GM23338 (cell line): ENCODE measurements at places on chromosomes 3 and 15.

DNA sequence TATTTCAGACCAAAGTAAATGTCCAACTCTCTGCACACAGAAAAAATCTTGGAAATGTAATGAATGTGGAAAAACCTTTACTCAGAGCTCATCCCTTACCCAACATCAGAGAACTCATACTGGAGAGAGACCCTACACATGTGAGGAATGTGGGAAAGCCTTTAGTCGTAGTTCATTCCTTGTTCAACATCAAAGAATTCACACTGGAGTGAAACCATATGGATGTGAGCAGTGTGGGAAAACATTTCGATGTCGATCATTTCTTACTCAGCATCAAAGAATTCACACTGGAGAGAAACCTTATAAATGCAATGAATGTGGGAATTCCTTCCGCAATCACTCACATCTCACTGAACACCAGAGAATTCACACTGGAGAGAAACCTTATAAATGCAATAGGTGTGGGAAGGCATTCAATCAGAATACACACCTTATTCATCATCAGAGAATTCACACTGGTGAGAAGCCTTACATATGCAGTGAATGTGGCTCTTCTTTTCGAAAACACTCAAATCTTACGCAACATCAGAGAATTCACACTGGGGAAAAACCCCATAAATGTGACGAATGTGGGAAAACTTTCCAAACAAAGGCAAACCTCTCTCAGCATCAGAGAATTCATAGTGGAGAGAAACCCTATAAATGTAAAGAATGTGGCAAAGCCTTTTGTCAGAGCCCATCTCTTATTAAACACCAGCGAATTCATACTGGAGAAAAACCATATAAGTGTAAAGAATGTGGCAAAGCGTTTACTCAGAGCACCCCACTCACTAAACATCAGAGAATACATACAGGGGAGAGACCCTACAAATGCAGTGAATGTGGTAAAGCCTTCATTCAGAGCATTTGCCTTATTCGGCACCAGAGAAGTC lies 8.0 kb upstream of the ZNF501 start:
- DNase-seq: peak; percentile 30

DNA sequence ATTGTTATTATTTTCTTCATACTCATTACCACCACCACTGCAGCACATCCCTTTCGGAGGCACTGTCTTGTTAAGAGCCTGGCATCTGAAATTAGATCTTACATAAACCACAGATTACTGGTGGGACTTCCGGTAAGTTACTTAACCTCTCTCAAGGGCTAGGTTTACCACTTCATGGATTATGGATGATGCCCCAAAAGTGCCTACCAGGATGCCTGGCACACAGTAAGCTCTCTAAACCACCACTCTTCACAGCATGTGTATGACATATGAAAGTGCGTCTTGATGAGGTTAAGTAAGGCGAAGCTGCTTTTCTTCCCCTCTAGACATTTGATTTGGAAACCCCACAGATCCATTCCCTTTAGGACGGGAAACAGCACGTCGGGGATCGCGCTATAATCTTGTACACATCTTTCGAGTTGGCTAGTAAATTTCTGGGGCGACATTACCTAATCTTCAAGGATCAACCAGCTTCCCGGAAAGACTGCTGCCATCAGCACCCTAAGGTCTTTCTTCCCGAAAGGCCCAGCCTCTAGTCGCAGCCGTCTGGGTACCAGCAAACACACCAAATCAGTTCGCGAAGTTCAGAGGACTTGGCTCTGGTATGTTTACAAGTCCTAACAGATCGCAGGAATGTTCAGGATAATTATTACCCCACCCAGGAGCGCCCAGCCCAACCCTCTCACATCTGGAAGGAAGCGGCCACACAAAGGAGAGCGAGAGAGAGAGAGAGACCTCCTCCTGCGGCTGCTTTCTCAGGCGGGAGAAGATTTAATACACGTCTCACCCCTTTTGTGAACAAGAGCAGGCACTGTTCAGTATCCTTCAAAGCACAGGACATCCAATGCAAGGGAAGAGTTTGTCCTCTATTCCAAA lies 155.1 kb upstream of the FRMD4B start:
- DNase-seq: peak; percentile 54

DNA sequence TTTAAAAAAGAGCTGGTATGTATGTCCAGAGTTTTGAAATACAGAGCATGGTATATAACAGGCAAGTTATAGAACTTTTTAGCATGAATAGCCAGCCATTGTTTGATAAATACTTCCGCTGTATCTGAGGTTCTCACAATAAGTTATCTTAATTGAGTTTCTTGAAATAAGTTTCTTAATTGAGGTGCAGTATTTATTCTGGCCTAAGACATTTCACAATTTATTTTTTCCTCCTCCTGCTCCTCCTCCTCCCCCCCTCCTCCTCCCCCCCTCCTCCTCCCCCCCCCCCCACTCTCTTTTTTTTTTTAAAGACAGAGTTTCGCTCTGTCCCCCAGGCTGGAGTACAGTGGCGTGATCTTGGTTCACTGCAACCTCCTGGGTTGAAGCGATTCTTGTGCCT lies 83.4 kb downstream of the VPS8 start:
- no peak for DNase-seq

DNA sequence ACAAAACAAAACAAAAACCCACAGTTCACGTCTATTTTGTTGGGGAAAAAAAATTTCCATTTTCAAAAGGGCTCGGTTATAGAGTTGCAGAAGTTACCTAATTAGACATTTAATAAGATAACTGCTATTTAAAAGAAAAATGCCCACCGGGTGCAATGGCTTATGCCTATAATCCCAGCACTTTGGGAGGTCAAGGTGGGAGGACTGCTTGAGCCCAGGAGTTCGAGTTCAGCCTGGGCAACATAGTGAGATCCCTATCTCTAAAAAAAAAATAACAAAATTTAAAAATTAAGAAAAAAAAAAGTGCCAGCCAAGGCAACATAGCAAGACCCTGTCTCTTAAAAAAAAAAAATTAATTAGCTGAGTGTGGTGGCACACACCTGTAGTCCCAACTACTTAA lies 19.2 kb downstream of the SEC11A start:
- DNase-seq: no peak

- no peak for DNase-seq
Observed at GRCh38 chr3:30625541-30626438, 19.4 kb downstream of the TGFBR2 start.

GRCh38 chr3:169218314-169218983 lies 445.1 kb downstream of the MECOM start:
- DNase-seq: peak; percentile 85

- DNase-seq: no peak
Observed at GRCh38 chr3:94671078-94671477, 608.2 kb downstream of the NSUN3 start.

- no peak for DNase-seq
Observed at GRCh38 chr3:13358643-13359042, 61.5 kb downstream of the NUP210 start.

DNA sequence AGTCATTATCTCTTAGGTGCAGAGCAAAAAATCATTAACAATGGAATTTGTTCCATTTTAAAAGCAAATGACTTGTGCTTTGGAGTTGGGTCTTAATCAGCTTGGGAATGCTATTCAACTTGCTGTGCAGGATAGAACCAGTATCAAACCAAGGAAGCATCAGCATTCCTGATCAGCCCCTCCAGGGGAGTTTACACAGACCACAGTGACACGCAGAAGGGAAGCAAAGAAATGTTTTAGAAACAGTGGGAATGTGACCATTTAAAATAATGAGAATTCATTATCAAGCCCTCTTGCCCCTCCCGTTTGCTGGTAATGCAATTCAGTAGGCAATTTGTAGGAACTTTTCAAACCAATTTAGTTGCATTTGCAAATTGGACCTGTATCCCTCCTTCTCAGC lies 155.1 kb downstream of the LRTM1 start:
- DNase-seq: peak; percentile 33

DNA sequence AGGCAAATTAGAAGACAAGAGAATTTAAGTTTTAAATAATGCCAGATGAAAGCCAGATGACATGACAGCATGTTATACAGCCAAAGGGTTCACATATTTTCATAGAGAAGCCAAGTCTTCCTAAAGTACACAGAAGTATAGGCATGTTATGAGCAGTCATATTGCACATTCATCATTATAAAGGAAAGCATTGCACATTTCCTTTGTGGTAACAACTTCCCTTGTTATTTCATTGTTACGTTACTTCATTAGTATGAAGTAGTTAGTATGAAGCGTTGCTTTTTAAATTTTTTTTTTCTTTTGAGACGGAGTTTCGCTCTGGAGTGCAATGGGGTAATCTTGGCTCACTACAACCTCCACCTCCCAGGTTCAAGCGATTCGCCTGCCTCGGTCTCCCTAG lies 4.6 kb upstream of the ABCC5 start:
- DNase-seq: no peak

DNA sequence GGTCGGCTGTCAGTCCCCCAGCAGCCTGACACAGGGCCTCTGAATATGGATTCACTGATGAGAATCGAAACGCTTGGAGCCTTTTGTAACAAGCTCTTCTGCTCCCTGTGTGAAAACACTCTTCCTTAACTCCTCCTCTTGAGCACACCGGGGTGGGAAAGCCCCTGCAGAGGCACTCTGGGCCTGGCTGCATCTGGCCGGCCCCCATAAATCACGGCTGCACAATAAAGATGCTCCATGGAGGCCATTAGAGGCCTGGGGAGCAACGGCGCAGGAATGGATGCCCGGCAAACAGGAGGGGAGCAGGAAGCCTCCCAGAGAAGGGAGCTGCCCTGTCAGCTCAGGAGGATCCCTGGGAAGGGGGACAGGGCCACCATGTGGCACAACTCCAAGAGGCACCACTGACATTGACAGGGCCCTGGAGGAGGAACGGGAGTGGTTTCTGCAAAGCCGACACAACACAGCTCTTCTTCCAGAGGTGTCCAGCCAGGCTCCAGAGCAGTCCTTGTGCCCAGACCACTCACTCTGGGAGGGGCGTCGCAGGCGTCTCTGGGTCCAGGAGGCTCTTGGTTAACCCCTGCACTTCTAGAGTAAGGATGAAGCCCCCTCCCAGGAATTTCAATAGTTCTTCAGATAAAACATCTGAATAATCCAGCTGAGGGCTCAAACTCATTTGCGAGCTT lies 509.3 kb upstream of the PPP2R3A start:
- peak; percentile 72 for DNase-seq

- DNase-seq: no peak
Observed at GRCh38 chr3:125512135-125512920, 7.7 kb downstream of the SNX4 start.

- DNase-seq: no peak
Observed at GRCh38 chr3:24263069-24263668, 231.5 kb downstream of the THRB start.

DNA sequence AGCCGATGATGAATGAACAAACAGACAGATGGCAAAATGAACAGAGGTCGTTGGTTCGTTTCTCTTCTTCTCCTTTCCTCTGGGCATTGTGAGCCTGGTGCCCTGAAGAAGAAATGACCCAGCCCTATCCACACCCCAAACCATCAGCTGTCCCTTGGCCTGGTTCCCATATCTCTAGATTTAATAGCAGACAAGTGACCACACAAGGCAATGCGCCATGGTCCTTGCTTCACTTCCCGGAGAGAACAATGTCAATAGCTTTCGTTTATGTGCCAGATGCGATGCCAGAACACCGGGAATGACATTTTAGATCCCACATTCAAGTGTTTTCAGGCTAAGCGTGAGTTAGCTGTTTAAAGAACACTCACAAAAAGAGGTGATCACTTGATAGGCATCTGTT lies 17.7 kb downstream of the POC1A start:
- no peak for DNase-seq

DNA sequence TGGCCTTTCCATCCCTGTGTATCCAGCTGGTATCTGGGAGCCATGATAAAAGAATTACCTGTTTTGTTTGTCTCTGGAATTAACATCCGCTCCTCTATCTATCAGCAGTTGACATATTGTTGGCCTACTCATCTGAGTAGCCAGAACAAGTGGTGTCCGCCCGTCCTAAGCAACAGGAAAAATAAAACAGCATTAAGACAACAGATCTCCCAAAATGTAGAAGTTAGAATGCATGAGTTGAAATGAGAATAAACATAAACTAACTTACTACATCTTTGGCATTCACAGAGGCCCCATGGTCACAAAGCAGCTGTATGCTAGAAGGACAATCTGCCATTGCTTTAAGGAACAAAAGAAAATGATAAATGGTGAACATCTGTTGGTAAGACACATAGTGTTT lies 75.9 kb downstream of the UACA start:
- DNase-seq: no peak

DNA sequence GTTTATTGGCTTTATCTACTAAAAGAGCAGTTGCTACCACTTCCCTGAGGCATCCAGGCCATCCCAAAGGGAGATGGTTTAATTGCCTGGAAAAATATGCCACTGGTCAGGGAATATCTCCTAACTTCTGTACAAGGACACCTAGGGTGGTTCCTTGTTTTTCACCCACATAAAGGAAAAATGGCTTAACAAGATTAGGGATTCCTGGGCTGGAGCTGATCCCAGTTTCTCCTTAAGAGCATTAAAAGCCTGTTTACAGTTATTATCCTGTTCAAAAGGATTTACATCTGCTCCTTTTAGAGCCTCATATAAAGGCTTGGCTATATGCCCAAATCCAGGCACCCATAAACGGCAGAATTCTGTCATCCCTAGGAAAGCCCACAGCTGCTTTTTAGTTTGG lies 70.2 kb upstream of the WNT7A start:
- DNase-seq: no peak

DNA sequence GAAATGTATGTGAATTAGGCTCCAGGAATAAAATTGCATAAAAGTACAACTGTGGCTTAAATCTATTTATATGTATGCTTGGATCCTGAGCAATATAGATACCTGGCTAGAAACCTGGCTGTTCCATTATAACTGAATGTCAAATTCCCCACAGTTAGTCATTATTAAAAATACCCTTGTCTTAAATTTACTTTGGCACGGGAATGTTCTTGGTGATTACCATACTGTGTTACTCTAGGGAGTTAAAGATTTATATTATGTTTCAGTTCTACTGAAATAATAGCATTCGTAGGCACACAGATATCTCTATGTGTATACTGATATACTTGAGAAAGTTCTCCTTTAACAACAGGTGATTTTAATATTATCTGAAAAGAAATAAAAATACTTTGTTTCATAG lies 394.1 kb downstream of the PTPRG start:
- no peak for DNase-seq

GRCh38 chr3:128067489-128067888 lies 15.3 kb downstream of the SEC61A1 start:
- no peak for DNase-seq

DNA sequence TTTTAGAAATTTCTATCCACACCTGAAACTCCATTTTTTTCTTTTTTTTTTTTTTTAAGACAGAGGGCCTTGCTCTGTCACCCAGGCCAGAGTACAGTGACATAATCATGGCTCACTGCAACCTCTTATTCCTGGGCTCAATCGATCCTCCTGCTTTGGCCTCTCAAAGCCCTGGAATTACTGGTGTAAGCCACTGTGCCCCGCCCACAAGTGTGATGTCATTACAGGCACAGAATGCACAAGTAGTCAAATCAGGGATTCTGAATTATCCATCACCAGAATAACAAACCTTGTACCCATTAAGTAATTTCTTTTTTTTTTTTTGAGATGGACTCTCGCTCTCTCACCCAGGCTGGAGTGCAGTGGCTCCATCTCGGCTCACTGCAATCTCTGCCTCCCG lies 1.9 kb downstream of the UQCRC1 start:
- no peak for DNase-seq
